ENCODE measurements at places on chromosomes 7 and 10.

GRCh38 chr7:151724250-151724915 is 152.5 kb downstream of the PRKAG2 start:
- no peak for DNase-seq

DNA sequence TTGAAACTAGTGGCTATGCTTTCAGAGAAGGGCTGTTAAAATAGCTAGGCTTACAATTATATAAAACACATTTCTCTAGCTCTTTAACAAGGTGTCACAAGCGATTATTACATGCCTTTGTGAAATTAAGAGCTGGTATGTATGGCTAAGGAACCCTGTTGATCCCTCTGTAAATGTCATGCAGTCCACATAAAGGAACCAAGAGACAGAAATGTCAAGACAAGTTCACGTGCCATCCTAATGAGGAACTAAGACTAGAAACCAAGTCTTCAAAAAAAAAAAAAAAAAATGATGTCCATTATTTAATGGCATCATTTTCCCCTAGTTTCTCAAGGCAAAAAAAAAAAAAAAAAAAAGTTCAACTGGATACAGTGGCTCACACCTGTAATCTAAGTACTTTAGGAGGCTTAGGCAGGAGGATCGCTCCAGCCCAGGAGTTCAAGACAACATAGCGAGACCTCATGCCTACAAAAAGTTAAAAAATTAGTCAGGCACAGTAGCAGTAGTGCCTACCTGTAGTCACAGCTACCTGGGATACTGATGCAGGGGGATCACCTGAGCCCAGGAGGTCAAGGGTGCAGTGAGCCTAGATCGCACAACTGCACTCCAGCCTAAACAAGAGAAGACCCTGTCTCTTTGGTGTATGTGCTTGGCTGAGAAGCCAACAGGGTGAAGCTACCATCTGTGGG is 63.4 kb downstream of the SRPK2 start:
- no peak for DNase-seq

GRCh38 chr7:117014673-117015133 is 61.4 kb downstream of the ST7 start:
- DNase-seq: no peak

- no peak for DNase-seq
These were observed 9.9 kb downstream of the GARIN1A start for GRCh38 chr7:128681794-128682537.

DNA sequence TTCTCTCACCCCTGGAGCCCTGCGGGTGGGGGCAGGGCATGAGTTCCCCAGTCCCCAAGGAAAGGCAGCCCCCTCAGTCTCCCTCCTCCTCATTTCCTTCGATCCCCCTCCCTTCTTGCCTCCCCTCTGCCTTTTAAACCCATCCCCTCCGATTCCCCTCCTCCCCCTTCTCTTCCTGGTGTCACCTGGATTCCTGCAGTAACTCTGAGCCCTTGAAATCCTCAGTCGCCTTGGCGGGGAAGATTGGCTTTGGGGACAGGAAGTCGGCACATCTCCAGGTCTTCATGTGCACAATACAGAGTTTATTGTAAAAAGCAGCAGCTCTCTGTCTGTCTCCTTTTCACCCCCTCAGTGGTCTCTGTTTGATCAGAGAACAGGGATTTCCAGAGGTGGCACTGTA is 1.3 kb upstream of the MUC12 start:
- no peak for DNase-seq

GRCh38 chr10:86393362-86393761 is 26.8 kb upstream of the GRID1 start:
- no peak for DNase-seq

DNA sequence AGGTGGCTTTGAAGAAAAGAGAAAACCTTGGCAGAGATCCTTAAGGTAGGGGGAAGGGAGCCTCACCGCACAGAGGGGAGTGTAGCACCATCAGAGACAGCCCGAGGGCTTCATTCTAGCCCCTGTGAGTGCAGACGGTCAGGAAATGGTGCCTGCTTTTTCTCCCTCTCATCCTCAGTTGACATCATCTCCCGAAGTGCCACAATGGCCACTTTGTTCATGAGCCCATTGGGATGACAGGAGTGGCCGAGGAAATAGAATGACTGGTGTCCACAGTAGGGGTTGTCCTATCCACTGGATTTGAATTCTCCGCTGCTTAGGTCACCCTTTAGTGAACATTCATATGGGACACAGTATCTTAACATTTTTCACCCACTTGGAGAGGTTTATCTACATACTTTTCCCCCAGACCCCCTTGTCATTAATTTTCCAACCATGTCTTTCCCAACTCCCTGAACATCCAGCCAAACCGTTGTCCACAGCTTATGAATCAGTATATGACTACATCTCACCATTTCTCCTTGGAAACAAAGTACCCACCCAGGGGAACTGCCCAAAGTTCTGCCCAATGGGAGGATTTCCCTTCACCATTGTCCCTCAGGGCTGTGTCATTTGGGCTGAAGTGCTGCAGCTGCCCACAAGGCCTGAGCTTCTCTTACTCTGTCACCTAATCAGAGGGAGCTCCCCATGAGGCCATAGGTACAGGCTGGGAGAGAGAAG is 108.8 kb downstream of the ADCY1 start:
- DNase-seq: no peak

- DNase-seq: no peak
These were observed 123.9 kb upstream of the TCF7L2 start for GRCh38 chr10:112826018-112826697.

GRCh38 chr10:82212753-82213152 is 337.8 kb downstream of the NRG3 start:
- peak; percentile 9 for DNase-seq

- DNase-seq: no peak
These were observed 66.2 kb downstream of the COL13A1 start for GRCh38 chr10:69867699-69868558.

GRCh38 chr7:157139111-157139809 is 534 bp downstream of the UBE3C start:
- DNase-seq: no peak

- no peak for DNase-seq
These were observed 15.0 kb downstream of the CCDC6 start for GRCh38 chr10:59891349-59891748.

GRCh38 chr7:108226816-108227299 is 96.7 kb upstream of the LAMB4 start:
- DNase-seq: peak; percentile 20

GRCh38 chr10:34861293-34862021 is 46.4 kb upstream of the PARD3 start:
- no peak for DNase-seq

GRCh38 chr7:24946467-24946866 is 33.5 kb downstream of the OSBPL3 start:
- DNase-seq: no peak

GRCh38 chr7:141043616-141044015 is 28.9 kb upstream of the MRPS33 start:
- DNase-seq: no peak

GRCh38 chr10:70886921-70887665 is 1.3 kb downstream of the PCBD1 start:
- no peak for DNase-seq

- DNase-seq: peak; percentile 36
These were observed 60.6 kb upstream of the MSMB start for GRCh38 chr10:46106410-46107255.

GRCh38 chr7:83941300-83941699 is 253.3 kb downstream of the SEMA3A start:
- no peak for DNase-seq

DNA sequence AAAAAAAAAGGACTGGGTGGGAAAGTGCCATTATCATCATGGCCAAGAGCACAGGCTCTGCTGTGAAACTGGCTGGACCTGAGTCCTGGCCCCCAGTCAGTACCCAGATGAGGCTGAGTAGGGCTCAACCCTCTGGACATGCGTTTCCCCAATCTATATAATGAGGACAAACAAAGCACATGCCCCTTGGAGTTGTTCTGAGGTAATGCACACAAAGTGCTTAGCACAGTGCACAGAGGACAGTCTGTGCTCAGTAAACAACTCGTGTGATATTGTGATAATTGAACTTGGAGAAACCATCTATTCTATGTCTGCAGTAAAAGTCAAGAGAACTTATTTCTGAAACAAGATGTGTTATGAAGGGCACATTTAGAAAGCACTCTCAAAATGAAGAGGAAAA is 138.8 kb downstream of the KCNMA1 start:
- DNase-seq: no peak

GRCh38 chr7:2713370-2713769 is 25.4 kb downstream of the AMZ1 start:
- DNase-seq: no peak

GRCh38 chr7:131529179-131529578 is 27.2 kb downstream of the PODXL start:
- no peak for DNase-seq

GRCh38 chr7:75795831-75796285 is 17.7 kb downstream of the CCL24 start:
- DNase-seq: no peak

DNA sequence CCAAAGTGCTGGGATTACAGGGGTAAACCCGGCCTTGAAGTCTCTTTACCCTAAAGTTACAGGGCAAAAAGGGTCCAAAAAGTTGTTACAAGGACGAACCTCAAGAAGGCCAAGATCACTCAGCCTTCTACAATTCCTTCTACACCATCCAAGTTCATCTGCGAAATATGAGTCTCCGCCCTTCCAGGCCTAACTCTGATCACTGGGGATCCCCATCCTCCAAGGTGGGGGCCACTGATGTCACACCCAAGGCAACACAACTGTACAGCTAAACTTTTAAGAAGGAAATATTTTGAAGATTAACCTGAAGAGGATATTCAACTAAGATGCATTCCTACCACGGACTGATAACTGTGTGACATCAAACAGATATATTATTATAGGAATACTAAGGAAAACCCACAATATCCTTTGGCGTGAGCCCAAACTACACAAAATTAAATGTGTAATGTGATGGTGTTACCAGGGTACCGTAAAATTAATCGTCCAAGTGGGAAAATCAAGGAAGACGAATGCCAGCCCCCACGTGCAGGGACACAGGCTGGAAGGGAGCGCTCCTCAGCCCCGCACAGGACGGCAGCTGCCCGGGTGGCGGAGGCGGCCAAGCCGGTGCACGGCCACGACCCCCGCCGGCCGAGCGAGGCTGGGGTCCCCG is 1.0 kb downstream of the PAXIP1 start:
- DNase-seq: peak; percentile 6

DNA sequence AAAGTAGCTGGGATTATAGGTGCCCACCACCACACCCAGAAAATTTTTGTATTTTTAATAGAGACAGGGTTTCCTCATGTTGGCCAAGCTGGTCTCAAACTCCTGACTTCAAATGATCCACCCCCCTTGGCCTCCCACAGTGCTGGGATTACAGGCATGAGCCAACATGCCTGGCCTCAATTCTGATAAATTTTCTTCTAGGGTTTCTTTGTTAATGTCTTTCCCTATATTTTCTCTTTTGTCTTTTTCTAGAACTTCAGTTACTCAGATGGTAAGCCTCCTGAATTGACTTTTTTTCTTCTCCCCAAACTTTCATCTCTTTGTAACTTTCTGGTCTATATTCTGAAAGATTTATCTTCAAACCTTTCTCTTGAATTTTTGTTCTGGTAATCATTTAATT is 12.7 kb upstream of the SMURF1 start:
- DNase-seq: no peak

- peak; percentile 94 for DNase-seq
These were observed 1.7 kb upstream of the NEURL1 start for GRCh38 chr10:103491729-103492364.

- DNase-seq: no peak
These were observed 141.2 kb downstream of the ADAM22 start for GRCh38 chr7:88075216-88075615.

DNA sequence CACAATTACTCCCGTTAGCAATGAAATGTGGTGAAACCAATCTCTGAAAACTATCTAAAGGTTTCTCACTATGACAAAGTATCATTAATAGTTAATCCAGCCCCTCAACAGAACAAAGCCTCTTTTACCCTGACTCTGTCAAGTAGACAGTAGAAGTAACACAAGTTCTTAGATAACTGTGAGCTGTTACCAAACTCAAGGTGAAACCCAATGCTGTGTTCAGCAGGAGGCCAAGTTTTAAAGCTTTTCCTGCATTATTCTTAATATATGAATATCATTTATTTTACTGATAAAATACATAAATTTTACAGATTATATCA is 109.1 kb downstream of the SRPK2 start:
- no peak for DNase-seq

DNA sequence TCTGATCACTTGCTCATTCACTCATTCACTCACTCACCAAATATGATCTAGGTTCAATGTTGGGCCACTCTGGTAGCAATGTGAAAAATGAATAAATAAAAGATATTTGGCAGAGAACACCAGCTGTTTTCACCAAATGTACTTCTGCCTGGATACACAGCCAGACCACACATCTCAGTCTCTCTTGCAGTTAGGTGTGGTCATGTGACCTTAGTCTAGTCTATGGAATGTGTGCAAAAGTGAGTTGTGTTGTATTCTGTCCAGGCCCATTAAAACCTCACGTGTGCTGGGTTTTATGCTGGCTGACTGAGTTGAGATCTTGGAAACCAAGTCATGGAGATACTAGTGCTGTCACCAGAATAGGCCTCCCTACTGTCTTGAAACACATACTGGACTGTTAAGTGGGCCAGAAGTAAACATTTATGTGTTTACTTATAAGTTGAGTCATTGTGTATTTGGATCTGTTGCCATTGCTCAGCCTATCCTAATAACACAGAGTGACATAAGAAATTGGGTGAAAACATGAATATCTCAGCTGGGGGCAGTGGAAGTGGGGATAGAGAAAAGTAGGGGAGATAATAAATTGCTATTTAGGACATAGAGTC is 145.5 kb downstream of the PTEN start:
- DNase-seq: no peak

GRCh38 chr10:124402273-124402672 is 16.4 kb downstream of the OAT start:
- no peak for DNase-seq
